ENCODE measurements at places on chromosomes 12 and 14.

GRCh38 chr14:39265033-39265432 is 31.3 kb downstream of the MIA2 start:
- no peak for DNase-seq

DNA sequence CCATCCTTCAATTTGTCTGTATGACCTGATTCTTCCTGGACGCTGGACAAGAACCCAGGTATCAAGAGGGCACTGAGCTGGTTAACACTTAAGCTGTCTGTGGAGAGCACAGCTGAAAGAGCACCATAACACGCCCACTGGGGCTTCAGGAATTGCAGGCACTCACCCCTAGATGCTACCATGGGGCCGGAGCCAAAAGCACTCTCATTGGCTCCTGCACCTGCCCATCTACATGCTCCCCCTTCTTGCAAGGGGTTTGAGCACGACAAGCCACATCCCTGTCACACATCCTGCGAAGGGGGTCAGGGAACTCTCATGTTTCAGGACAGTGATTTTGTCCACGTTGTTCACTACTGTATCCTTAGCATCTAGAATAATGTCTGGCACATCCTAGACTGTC is 35.1 kb upstream of the TBC1D15 start:
- DNase-seq = no peak

GRCh38 chr12:104303538-104304151 is at the start of gene EID3:
EID3 (plus strand) TSS chr12:104303739; CDS start chr12:104303935, 196 bp downstream.
- DNase-seq = no peak

DNA sequence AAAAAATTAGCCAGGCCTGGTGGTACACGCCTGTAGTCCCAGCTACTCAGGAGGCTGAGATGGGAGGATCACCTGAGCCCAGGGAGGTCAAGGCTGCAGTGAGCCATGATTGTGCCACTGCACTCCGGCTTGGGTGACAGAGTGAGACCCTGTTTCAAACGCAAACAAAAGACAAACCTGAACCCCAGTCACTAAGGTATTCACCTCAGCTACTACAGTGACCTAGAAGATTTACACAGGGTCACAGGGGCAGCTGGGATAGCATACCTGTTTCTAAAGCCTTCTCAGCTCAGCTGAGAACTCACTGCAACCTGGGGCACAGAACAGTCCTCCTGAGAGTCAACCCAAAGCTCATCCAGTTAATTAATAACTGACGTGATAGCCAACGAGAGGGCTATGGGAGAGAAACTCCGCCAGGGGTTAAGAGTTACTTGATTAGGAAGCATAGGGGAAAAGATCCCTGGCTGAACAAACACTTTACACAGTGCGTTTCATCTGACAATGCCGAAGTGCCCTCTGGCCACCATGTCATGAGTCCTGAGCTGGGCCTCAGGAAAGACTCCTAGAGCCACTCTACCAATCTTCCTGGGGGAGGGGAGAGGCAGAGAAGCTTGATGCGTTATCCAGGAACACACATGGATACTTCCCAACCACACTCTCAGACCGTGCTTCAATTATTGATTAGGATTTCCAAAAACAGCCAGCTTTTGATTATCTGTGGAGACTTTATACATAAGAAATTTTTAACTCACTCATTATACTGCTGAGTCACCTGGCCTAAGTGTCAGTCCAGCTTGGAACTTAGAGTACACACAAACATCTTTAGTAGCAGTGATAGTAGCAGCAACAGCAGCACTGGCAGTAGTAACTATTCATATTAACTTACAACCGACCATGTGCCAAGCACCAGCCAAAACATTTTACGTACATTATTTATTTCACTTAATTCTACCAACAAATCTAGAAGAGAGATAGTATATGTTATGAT is 48.2 kb downstream of the FOXN3 start:
- no peak for DNase-seq

DNA sequence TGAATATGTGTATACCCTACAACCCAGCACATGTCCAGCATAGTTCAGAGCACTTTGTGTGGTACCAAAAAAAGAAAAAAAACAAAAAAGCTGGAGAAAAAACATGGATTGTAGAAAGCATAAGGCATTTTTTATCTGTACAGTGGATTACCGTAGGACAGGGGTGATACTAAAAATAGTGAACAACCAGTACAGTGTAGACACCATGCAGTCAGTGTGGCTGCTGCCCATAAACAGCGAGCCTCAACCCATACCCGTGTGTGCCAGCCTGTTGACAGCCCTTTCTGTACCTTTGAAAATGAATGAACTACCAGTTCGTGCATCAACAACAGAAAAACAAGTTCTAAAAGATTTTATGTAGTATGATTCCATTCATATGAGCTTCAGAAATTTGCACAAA is 25.1 kb downstream of the RASSF8 start:
- no peak for DNase-seq

DNA sequence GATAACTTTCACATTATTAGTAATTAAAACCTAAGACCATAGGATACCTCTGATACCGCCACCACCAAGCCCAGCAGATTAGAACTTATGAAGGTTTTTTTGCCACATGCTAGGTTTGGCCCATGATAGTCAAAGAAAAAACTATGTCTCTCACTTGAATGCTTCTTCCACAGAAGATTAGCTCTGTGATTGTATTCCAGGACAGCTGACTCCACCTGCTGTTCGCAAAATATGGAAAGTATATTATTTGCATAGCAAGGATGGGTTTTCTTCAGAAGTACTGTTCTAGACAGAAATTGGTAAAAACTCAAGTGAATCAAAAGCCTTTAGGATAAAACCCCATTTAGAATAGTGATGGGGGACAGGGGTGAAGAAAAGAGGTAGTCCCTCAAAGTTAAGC is 42.2 kb downstream of the PPFIBP1 start:
- DNase-seq = no peak

GRCh38 chr12:86799616-86800015 is 543.4 kb upstream of the MGAT4C start:
- DNase-seq = no peak

GRCh38 chr14:70472253-70473159 is 20.5 kb downstream of the ADAM21 start:
- DNase-seq = no peak

DNA sequence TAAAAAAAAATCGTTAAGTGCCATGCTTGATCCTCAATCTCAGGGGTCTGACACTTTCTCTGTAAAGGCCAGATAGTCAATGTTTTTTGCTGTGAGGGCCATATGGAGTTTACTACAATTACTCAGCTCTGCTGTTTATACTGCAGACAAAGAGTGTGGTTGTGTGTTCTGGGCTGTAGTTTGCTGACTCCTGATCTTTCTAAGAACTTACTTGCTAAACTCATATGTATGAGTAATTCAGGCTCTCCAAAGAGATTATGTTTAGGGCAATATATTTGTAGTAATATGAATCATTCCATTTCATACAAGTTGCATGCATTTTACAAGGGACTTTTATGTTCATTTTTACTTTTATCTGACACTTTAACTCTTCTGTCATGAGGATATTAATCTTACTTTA is 188.2 kb downstream of the TMTC2 start:
- DNase-seq = no peak

DNA sequence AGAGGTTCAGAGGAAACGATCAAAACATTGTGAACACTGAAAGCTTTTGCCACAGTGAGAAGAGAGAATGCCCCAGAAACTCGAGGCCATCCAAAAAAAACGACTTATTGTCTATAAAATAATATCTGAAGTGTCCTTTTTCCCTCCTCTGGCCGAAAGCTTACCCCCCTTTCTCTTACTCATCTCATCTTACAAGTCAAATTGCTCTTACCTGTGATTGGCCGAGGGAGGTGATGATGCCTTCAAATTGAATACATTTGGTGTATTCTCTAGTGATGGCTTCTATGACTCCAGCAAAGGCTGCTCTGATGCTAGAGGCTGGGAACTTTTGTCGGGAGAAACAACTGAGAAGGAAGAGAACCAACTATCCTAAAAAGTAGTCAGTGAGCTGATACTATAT is 90.7 kb downstream of the PTCSC3 start:
- no peak for DNase-seq

DNA sequence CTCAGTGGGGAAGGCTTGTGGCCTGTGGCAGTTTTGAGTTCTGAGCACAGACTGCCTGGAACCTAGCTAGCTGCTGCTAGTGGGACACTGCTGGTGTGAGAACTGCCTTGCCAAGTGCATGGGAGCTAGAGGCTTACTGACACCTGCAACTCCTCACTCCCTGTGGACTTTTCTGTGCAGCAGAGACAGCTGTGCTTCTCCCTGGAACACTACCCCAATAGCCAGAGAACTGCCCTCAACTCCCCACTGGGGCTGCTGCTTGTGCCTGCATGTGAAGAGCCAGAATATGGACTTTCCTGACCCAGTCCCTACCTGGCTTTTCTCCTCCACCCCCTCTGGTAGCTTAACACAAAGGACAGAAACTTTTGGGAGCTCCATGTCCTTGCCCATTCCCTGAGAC is 222.6 kb downstream of the ADGRD1 start:
- no peak for DNase-seq

DNA sequence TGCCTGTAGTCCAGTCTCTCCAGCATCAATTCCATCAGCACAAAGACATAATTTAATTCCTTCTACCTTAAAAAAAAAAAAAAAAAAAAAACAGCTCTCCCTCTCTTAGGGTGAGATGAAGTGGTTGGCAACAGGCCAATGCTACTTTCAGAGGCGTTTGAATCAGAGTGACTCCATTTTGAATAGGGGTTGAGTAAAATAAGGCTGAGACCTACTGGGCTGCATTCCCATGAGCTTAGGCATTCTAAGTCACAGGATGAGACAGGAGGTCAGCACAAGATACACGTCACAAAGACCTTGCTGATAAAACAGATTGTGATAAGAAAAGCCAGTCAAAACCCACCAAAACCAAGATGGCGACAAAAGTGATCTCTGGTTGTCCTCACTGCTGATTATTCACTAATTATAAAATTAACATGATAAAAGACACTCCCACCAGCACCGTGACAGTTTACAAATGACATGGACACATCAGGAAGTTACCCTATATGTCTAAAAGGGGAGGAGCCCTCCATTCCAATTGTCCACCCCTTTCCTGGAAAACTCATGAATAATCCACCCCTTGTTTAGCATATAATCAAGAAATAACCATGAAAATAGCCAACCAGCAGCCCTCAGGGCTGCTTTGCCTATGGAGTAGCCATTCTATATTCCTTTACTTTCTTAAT is 6.9 kb upstream of the TCL1B start:
- DNase-seq = no peak

GRCh38 chr14:85301506-85301905 is 228.4 kb upstream of the FLRT2 start:
- no peak for DNase-seq

- DNase-seq = no peak
Measured at GRCh38 chr14:105974902-105975301, 448.5 kb downstream of the TMEM121 start.

GRCh38 chr12:101038289-101038871 is 171.7 kb downstream of the SLC5A8 start:
- DNase-seq = no peak

- DNase-seq = no peak
Measured at GRCh38 chr14:54715239-54715638, 148.3 kb downstream of the SAMD4A start.

- DNase-seq = no peak
Measured at GRCh38 chr12:114240288-114240687, 165.7 kb downstream of the TBX5 start.

- DNase-seq = no peak
Measured at GRCh38 chr12:12964255-12964654, 12.3 kb upstream of the GPRC5D start.

GRCh38 chr12:45743247-45743646 is 13.7 kb downstream of the ARID2 start:
- DNase-seq = no peak
